ENCODE measurements at places on chromosomes 3 and 15. TPM values are rescaled to one million over a fixed set of nuclear protein-coding genes. Genes with fewer than 3 reads are reported as not detected.

LIPC gene
- 0.25 TPM for polyA plus RNA-seq

GRCh38 chr15:96172417-96172816 is 158.1 kb upstream of the NR2F2 start:
- no peak for DNase-seq

- no peak for DNase-seq
These were observed 180.3 kb downstream of the ABHD5 start for GRCh38 chr3:43870844-43871626.

DNA sequence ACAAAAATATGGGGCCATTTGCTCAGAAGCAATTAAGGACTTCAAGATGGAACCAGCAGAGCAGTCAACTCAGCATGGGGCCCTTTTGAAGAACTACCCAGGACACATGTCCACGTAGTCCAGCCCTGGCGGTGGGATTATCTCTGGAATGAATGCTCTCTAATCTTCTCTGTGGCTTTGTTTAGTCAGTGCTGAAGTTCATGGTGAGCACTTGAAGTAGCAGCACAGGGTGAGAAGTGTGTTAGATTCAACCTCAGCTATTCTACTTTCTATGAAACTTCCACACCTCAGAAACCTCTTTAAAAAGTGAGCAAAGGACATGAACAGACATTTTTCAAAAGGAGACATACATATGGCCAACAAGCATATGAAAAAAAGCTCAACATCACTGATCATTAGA is 74.4 kb downstream of the THRB start:
- peak; percentile 72 for DNase-seq

LXN gene
- 45.7 TPM for polyA plus RNA-seq

DNA sequence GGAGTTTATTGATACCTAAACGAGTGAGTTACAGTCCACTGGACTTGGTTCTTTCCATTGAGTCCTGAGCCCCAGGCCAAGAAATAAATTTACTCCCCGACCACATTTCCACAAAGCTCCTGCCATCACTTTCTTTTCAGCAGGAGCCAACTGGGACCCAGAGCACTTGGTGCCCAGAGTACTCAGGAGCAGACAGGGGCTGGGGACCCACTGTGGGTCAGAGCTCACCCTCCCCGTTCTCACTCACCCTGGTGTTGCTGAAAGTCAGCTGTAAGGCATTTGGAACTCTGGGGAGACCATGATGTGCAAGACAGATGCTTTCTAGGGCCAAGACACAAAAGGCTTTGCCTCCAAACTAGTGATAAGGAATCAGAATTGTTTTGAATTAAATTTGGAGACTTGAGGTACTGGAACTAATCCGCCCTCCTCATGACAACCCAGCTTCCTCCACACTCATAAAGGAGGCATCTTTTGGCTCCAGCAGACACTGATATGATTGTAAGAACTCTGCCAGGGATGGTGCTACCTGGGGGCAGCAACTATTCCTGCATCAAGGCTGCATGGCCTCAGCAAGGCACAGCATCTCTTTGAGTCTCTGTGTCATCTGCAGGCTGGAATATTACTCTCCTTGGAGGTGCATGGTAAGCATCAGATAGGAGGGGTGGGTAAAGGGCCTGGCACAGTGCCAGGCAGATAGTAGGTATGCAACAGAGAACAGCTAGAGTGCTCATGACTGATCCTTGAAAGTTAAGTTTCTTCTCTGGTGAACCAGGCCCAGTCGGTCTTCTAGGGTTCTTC is 7.3 kb upstream of the CAMK1 start:
- DNase-seq, result no peak

GRCh38 chr15:83358972-83359564 is 74.6 kb upstream of the BNC1 start:
- DNase-seq, result no peak
